NCI-H1930 (cell line): ENCODE measurements at places on chromosomes 5 and 9.

DNA sequence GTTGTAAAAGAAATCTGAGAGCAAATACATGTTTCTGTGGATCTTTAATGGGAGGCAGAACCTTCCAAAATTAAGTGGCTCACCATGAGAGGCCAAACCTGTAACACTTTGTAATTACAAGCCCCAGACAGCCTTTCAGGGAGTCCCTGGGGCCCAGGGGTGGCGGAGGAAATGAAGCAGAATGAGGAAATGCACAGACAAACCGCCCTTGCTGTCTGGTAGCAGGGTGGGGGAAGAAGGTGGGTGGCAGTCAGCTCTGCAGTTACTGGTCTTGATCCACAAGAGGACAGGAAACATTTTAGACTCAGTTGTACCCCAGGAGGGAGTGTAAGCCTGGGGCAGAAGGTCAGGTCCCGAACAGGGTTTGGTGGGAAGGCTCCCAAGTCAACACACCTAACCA is 6.5 kb downstream of the ARL14EPL start:
- no peak for DNase-seq

- no peak for DNase-seq
Observed at GRCh38 chr5:156883316-156883875, 33.3 kb downstream of the PPP1R2B start.

DNA sequence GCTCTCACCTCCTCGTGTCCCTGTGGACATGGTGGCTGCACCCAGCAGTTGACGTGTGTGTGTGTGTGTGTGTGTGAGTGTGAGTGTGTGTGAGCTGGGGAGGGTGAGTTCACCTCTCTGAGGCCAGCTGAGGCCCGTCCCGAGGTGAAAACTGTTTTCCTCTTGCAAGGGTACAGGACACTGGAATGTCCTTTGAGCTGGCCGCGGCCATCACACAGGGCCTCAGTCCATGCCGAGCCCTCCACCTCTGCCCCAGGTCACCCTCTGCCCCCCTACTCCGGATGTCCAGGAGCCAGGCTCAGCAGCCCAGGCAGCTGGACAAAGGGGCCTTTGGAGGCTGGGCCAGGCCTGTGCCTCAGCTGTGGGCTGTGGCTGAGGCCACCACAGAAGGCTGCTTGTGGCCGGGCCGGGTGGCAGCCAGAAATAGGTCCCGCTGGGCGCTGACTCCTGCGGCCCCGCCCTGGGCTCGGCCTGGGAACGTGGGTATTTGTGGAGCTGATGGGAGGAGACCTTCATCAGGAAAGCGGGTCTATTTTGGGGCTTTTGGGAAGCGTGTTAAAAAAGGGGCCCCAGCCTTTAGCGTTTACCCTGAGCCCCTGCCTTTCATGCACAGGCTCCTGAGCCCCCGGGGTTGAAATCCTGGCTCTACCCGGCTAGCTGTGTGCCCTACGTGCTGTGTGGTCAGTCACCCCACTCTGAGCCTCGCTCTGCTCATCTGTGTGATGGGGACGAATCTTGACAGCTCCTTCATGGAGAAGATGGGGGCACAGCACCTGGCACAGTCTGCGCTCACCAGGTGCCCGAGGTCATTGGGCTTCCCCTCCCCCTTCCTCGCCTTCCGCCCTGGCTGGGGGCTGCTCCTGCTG is 75.1 kb upstream of the IER5L start:
- no peak for DNase-seq

GRCh38 chr9:127388037-127388855 is 8.7 kb upstream of the SLC2A8 start:
- DNase-seq, result no peak

DNA sequence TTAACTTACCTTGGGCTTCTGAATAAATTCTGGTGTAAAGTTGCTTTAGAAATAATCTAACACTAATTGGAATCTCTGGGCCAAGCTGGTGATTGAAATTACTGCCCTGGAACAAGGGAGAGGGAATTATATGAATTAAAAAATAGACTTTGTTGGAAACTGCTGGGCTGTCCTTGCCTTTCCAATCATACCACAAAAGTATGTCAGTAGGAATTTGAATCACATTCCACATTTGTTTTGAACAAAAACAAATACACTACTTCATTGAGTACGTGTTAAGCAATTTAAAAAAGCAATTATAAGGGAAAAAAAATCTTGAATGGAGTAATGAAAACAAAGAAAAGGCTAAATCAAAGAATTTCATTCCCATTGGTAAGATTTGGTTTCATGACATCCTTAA is 102.5 kb upstream of the SREK1 start:
- no peak for DNase-seq

- DNase-seq, result no peak
Observed at GRCh38 chr9:107137495-107138202, 145.4 kb upstream of the RAD23B start.

GRCh38 chr5:142982821-142983200 is 212.6 kb downstream of the ARHGAP26 start:
- DNase-seq, result no peak

DNA sequence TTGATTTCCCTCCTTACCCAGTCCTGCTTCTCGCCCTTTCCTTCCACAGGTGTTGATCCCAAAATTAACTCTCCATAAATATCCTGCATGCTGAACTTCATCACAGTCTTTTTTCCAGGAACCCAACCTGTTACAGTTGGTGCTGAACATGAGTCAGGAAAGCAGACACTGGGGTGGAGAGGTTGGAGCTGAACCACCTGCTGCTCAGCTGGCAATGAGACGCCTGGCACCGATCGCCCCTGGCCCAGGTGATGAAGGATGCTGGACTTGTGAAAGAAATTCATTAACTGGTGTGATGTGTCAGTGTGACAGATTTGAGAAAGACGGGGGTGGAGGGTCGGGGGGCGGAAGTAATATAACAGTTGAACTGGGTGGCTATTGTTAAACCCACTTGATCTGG is 30.6 kb downstream of the CPLX2 start:
- no peak for DNase-seq

- no peak for DNase-seq
Observed at GRCh38 chr9:98819231-98819630, 11.8 kb downstream of the GALNT12 start.

GRCh38 chr9:120873512-120873911 is 3.5 kb downstream of the PHF19 start:
- no peak for DNase-seq

DNA sequence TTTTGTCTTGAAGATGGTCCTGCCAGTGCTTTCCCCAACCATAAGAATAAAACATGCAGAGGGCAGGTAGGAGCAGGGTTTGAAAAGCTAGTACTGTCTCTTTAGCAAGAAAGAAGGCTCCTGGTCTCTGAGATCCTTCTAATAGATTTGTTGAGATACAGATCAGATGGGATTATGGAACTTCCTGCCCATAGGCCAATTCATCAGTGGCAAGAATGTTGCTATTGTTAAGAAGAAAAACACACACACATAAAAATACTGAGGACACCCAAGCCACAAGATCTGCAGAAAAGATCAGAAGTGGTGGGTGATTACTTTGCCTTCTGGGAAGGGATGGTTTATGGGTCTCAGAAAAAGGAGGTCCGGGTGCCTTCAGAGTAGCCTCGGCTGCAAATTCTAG is 59.8 kb downstream of the TNC start:
- no peak for DNase-seq

- no peak for DNase-seq
Observed at GRCh38 chr5:116759860-116760640, 185.4 kb upstream of the SEMA6A start.

DNA sequence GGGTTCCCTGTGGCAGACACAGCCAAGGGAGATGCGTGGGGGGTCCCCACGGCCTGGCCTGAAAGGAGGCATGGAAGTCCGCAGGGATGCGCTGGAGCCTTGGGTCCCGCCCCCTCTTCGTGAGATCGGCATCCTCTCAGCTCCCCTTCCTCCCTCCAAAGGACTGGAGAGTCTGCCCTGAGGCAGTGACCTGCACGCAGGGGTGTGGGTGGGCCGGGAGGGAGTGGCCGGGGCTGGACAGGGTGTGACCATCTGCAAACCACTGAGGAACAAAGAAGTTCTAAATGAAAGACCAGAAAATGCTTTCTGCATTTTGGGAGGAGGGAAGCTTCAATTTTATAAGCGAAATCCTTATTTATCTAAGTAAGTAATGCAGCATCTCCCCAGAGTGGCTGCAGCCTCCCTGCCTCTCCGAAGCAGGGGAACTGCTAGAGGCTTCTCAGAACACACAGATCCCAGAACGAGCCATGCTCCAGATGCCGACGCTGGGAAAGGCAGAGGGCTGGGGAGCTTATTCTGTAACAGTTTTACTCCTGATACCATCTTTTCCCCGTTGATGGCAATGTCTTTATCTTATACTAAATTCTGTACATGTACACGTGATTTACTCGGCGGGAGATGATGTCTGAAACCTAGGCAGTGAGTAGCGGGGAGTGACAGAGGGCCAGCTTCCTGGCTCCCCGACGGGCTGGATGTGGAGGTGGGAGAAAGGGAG is 221.7 kb downstream of the FANCC start:
- no peak for DNase-seq

GRCh38 chr9:137580954-137581322 is 2.2 kb upstream of the DPH7 start:
- DNase-seq, result no peak

GRCh38 chr9:125355601-125356000 is 94.0 kb downstream of the GAPVD1 start:
- DNase-seq, result no peak

GRCh38 chr9:98708933-98709911 is at the start of gene GABBR2:
Gene GABBR2, minus strand, starts transcription at chr9:98708935. Its CDS starts 198 bp downstream, at chr9:98708737.
- DNase-seq, result no peak

GRCh38 chr5:1731091-1731639 is 68.5 kb downstream of the MRPL36 start:
- DNase-seq, result no peak

- no peak for DNase-seq
Observed at GRCh38 chr9:750249-750967, 91.1 kb upstream of the DMRT1 start.

DNA sequence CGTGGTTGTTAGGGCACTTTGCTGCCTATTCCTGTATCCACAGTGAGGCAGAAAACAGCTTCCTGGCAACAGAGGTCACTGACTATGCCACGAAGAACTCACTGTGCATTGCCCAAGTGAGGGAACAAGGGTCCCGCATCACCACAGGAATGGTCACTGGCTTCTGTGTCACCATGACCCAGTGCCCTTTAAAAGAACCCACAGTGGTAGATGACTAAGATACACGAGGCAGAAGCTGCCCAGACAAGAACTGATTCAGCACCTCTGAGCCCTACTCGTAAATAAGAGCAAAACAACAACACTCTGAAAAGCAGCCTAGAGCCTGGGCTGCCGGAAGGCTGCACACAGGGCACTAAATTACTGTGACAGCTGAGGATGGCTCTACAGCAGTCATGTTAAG is 236.6 kb upstream of the RASEF start:
- DNase-seq, result no peak

DNA sequence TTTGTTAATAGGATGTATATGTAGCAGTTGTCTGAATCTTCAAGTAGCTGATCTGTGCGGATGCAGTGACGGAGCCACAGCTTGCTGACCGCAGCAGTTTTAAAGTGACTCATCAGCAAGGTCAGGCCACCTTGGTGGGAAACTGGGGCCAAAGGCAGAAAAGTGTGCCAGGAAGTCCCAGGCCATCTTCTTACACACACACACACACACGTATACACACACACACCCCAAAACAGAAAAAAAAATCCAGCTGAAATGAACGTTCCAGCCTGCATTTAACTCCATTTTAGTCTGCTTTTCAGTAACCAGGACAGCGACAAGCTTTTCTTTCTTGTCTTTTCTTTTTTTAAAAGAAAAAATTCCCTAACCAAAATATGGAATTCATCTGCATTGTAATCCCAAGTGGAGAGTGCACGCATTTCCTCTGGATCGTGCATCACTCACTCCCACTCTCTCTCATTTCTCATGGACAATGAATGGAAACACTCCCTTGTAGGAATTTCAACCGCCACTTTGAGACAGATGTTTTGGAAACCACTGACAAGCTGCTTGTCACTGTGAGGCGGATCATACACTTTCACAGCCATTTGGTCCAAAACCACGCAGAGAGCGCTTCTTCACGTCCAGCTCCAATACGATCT is 103.9 kb downstream of the LHFPL2 start:
- DNase-seq, result no peak

DNA sequence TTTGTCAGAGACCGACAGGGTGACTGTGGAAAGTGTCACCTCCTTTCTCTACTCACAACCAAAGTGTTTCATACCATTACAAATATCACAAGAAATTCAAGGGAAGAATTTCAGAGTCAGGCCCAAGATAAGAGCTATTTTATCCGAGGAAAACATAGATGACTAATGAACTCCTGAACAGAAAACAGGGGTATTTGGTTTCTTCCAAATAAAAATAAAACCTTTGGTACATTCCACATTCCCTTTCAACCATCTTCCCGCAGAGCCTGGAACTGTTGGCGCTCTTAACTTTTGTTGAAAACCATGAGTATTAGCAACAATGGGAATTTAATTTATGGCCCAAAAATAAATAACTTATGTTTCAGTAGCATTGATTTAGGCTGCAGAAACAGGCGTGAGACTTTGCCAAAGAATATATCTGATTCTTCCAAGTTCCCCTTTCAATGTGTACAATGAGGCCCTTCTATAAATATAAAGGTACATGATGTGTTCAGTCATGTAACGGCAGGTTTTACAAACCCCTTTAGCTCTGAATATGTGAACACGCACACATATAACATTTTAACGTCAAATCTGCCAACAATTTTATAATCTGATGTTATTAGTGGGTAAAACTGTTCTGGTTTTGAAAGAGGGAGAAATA is 69.5 kb downstream of the RETREG1 start:
- no peak for DNase-seq

DNA sequence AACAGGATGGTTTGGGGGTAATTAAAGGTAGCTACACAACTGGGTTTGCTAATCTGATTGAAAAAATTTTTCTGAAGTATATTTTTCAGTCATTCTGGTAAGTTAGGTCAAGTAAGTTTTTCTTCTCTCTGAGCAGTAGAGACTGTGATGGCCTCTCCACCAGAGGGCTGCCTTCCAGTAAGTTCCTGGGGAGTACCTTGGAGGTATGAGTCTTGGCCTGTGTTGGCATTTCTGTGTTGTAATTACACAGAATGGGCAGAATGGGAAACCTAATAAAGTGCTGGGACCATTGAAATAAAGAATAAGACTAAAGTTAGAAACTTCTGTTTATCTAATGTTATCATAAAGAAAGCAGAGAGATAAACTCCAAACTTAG is 430.8 kb downstream of the ARHGEF28 start:
- no peak for DNase-seq

- no peak for DNase-seq
Observed at GRCh38 chr5:82873452-82873851, 203.7 kb downstream of the TMEM167A start.

- DNase-seq, result no peak
Observed at GRCh38 chr5:128350705-128351104, 187.3 kb downstream of the FBN2 start.
